Liver (tissue), 10 donors: ENCODE measurements at places on chromosomes 6 and 20. TPM values are rescaled to one million over a fixed set of nuclear protein-coding genes. Genes with fewer than 3 reads are reported as not detected.

DNA sequence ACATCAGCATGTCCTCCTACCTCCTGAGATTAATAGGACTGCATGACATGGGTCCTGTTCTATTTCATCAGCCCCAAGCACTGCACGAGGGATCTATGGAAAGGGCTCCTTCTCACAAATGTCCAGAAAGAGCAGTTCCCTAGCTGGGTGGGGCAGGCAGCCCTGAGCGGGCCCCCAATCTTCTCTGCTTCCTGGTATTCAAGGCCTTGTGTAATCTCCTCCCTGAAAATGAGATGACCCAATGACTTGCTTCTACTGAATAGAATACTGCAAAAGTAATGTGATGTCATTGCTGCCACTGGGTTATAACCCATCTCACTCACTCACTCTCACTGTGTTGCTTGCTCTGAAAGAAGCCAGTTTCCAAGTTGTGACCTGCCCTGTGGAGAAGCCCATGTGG lies 126.4 kb downstream of the OPRM1 start:
- no peaks in the 10 kb centered on the region for H3K27me3 ChIP-seq
- H3K4me1 ChIP-seq, result no peaks in the 10 kb centered on the region
- DNase-seq, result no peak
- H3K4me3 ChIP-seq, result no peak overlapping the region

DNA sequence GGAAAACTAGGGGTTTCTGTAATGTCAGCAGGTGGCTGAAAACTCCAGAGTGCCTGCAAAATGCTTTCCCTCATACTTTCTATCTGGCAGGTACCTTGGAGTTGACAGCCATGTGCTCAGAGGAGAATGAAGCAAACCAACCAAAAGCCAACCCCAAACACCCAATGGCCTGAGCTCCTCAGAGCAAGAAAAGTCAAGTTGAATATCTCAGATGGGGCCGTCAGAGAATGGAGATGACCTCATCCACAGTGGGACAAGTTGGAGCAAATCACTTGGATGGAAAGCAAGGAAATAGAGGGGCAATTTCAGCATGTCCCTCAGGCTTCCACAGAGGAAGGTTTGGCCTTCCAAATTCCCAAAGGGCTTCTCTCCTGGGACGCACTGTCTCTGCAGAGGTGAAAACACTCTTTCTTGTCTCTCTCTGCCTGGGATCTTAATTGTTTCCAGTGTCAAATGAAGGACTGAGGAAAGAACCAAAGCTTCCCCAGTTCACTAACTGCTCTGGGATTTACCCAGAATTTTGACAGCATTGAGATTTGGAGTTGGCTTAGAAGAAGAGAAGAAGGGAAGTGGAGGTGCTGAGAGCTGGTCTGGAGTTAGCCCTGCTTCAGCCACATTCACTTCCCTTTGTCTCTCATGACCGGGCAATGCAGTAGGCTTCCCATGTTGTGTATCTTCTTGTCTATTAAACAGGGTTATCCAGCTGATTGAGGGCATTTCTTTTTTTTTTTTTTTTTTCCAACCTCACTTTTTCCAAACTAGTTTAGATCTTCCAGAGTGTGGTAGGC lies 42.2 kb downstream of the PRND start:
- no peak for DNase-seq
- no peak overlapping the region for H3K4me3 ChIP-seq
- H3K4me1 ChIP-seq, result peaks cover 7% of the 10 kb centered on the region
- H3K27me3 ChIP-seq, result no peaks in the 10 kb centered on the region

DNA sequence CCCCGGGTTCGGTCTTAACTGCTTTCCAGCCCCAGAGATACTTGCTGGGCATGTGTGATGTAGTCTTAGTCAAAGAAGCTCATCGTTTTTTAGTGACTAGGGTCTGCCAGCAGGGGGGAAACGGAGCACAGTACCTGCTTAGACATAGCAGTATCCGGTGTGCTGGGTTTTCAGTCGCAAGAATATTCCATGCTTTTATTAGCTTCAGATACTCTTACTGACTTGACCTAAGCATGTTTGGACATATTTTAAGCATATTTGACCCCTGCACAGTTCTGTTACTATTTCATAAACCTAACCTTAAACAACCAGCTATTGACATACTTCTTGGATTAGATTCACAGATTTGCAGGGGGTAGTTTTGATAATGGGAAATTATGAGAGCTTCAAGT lies 3.0 kb downstream of the E2F3 start:
- H3K4me3 ChIP-seq, result peak overlapping the region; percentile 42
- no peaks in the 10 kb centered on the region for H3K27me3 ChIP-seq
- peaks cover 2% of the 10 kb centered on the region for H3K4me1 ChIP-seq
- no peaks in the 10 kb centered on the region for H3K36me3 ChIP-seq
- peak overlapping the region; percentile 90 for H3K27ac ChIP-seq

Gene PAK5
- total RNA-seq, result 0.17 TPM

GRCh38 chr6:40933864-40934263 lies 105.2 kb downstream of the UNC5CL start:
- no peaks in the 10 kb centered on the region for H3K36me3 ChIP-seq
- no peaks in the 10 kb centered on the region for H3K4me1 ChIP-seq
- DNase-seq, result no peak
- H3K27me3 ChIP-seq, result no peaks in the 10 kb centered on the region

DNA sequence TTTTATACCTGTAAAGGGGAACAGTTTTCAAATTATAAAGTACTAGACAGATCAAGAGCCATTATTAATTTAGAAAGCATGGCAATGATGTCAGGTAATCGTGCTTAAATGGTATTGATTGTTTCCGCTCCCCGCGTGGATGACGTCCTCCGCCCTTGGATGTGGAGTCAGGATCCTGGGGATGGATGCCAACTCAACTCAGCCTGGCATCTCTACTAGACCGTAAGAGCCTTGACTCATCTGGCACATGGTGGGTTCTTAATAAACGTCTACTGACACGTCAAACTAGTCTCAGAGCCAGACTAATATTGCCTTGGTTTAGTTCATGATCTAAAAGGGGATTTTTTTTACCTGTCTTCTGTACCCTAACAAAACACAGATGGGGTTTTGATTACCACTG lies 80.2 kb downstream of the LRFN2 start:
- no peak overlapping the region for H3K27ac ChIP-seq
- no peaks in the 10 kb centered on the region for H3K4me1 ChIP-seq
- no peak for DNase-seq
- no peaks in the 10 kb centered on the region for H3K36me3 ChIP-seq
- no peaks in the 10 kb centered on the region for H3K27me3 ChIP-seq
- H3K4me3 ChIP-seq, result no peak overlapping the region

Gene ENPP3
- total RNA-seq, result 6.1 TPM
